Stimulated activated CD4-positive, alpha-beta T cell treated with anti-CD3 and anti-CD28 coated beads, Interleukin-12 subunit alpha, Interleukin-12 subunit beta, amount 100 ng/mL, for 48 hours (primary cell): ENCODE measurements at places on chromosomes 13 and 19.

- no peak for DNase-seq
Measured at GRCh38 chr19:55579766-55580621, 654 bp downstream of the ZNF579 start.

DNA sequence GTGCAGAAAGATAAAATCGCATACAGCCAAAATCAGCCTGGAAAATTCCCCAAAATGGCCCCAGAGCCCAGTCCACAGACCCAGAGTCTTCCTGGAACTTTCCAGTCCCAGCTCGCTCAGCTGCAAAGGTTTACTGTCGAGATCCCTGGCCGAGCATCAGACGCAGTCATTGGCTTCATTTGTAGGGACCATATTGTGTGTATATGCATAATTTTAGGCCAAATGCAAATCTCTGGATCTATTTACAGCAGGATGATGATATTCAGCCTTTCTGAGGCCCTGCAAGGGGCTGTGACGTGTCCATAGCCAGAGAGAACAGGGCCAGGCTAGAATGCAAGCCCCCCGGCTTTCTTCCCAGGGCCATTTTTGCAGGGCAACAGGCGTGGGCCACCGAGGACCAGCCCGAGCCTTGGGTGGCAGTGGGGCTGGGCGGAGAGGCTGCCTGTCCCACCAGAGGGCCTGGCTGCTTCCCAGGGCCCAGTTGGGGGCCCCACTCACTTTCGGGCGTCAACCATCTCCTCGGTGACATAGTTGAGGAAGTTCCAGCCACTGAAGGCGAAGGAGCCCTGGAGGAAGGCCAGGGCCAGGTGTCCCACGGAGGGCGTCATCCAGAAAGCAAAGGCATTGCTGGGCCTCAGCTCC is 13.7 kb downstream of the SLC7A10 start:
- no peak for DNase-seq

GRCh38 chr13:79540504-79540903 is 59.5 kb downstream of the NDFIP2 start:
- DNase-seq: no peak

DNA sequence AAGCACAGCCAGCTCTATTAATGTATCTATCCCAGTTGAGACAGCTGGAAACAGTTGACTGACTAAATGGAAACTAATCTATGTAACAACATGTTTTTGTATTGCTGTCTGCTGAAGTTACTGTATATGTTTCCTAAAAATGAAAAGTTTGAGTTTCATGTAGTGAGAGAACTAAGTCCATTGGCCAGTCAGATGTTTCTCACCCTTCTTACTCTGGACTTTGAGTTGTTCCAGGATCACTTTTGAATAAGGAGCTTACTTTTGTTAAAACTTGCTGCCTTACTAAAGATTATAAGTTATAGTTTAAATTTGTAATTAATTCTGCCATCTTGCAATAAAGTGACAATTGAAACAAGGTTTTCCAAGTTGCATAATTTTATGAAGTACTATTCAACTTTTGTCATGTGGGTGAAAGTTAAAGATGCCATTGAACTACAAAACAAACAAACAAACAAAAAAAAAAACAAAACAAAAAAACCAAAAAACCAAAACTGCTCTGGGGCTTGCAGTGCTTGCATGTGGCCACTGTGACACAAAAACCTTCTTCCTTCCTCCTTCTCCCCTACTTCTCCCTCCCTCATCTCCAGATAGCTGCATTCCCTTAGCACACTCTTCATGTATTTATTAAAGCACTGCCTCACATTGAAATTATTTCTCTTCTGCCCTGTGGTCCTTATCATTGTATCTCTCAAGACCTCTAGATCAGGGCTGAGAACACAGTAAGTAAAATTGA is 15.3 kb downstream of the WDFY2 start:
- no peak for DNase-seq

DNA sequence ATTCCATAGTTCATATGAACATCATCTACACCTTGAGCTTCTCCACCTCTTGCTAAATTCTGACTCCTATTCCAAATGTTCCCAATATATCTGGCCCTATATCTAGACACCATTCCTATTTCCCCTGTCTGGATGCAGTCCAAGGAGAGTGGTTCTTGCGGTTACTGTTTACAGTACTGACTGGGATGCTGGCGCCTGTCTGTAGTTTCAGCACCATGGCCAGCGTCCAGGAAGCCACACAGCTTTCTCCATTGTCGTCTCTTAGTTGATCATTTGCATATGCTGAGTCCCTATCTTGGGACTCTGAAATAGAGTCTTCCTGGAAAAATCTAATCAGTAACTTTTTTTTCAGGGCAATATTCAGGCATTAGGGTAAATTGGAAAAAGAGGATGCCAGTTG is 14.9 kb downstream of the LAIR2 start:
- DNase-seq: peak; percentile 33

DNA sequence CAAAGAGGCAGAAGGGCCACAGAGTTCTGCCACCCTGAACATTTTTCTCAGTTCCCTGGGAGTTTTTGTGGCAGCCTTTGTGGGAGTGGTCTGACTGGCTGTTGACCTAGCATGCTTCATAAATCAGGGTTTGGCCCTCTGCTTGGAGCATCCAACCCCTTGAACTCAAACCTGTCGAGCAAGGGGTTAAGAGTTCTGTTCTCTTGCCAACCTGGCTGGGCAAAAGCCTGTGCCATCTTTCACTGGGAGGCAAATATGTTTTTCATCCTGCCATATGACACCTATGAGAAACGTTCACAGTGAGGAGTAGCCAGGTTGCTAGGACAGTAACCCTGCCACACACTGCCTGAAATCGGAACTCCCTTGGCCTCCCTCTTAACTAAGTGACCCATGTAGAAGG is 7.7 kb upstream of the TEX26 start:
- DNase-seq: no peak

DNA sequence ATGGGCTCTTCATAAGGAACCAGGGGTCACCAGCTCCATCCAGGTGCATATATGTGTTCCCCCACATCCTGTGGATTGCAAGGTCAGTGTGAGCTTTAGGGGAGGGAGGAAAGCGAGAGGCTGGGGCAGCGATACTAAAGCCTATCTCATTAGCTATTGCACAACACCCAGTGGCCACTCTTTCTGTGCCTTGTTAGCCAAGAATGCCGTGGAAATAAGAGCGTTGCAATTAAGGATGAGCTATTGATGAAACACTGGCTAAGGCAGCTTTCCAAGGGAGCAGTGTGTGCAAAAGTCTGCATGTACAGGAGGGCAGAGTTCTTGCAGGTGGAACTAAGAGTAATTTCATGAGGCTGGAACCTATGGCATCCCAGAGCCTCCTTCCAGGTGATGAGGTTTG is 17.6 kb downstream of the TNFSF11 start:
- no peak for DNase-seq

DNA sequence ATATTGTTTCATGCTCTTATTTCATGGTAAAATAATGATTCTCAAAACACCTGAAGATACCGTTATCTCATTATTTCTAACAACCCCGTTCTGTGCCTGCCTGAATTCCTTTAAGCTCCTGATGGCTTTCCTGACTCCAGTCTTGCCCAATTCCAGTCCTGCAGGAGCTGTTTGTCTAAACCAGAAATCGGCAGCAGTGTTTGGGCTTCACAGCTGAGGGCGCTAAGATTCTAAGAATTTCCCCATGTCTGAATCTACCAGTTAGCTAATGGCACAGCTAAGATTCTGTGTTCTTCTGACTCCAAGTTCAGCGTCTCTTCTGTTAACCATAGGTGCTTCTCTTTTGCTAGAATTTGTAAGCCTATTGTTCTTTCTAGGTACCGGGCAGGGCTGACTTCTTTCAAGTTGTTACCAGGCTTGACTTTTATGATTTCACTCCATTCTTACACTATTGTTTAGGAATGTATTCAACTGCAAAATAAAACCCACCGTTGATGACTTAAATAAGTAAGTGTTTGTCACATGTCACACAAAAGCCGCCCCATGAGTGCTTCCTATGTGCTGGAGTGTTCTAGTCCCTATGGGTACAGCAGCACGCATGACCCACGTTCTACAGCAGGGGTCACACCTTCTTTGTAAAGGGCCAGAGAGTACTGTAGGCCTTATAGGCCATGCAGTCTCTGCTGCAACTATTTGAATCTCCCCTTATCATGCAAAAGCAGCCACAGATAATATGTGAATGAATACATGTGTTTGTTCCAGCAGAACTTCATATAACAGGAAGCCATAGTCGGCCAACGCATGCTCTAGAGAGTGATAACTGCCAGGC is 168.3 kb upstream of the RNF113B start:
- DNase-seq: no peak

DNA sequence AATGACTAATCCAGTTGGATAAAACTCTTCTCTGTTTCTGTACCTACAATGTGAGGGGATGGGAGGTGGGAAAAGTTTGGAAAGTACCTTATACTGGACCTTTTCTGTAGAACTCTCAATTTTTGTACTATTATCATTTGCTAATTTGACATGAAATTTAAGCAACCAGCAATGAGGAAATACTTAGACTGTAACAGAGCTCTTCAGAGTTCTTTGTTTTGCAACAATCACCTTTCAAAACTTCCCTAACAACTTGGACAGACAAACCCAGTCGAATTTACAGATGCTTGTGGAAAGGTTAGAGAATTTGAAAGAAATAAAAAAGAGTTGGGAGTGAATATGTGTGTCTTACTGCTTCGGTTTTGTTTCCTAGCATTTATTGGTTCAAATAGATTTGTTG is 16.8 kb downstream of the KBTBD7 start:
- DNase-seq: no peak

GRCh38 chr19:51509823-51510660 is 8.4 kb upstream of the SIGLEC12 start:
- no peak for DNase-seq

DNA sequence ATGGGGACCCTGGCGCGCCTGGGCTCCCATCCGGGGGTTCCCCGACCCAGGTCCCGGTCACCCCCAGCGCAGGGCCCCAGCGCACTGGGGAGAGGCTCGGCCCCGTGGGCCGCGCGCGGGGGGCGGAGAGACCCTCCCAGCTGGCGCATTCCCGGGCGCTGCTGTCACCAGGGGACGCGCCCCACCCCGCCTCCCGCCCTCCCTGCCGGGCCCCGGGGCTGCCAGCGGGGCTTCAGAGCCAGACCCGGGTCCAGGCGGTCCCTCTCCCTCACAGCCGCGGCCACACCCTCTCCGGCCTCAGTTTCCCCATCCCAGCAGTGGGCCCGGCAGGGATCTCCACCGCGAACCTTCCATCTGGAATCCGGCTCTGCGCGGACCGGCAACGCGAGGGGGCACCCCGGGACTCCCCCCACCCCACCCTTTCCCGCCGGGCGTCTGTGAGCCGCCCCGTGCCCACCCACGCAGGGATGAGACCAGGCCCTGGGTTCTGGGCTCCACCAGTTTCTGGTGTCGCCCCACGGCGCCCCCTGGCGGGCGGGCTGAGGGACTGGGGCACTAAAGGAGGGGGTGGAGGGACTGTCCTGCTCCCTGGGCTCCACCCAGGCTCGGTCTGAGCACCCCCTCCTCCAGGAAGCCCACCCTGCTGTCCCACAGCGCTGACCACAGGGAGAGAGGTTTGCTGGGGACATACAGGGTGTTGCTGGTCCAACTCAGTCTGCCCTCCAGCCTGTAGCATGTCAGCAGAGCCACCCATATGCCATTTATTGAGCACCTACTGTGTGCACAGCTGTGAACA is 878 bp upstream of the ADAMTSL5 start:
- DNase-seq: peak; percentile 66

GRCh38 chr13:45828256-45828968 is 23.1 kb downstream of the SIAH3 start:
- DNase-seq: no peak

- DNase-seq: no peak
Measured at GRCh38 chr13:74743992-74744391, 609.8 kb upstream of the KLF12 start.

DNA sequence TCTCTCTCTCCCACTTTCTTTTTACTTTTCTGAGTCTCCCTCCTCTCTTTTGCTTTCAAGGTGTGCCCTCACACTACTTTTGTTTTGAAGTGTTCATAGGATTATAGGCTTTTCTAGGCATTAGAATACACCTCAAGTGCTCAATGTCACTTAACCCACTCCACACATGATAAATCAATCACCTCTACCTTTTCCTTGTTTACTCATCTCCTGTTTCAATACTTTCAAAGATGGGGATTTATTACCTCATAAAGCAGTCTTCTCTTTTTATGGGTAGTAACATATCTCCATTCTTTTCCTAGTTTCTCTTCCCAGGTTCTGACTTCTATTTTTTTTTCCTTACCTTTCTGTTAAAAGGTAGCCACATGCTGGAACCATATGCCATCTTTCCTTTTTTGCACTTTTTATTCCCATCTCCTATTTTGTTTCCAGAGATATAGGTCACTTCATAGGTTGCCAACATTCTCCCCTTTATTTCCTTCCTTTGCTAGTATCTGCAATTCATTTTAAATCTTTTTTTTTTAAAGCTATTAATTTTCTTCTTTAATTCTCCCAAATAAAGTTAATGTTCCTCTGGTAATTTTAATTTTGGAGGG is 137.6 kb upstream of the SLC10A2 start:
- DNase-seq: no peak

- no peak for DNase-seq
Measured at GRCh38 chr13:27927444-27928352, 7.9 kb downstream of the PDX1 start.

GRCh38 chr13:99855526-99856420 is 115.8 kb downstream of the ZIC5 start:
- DNase-seq: no peak

GRCh38 chr13:50829896-50830295 is 13.6 kb downstream of the DLEU7 start:
- no peak for DNase-seq

DNA sequence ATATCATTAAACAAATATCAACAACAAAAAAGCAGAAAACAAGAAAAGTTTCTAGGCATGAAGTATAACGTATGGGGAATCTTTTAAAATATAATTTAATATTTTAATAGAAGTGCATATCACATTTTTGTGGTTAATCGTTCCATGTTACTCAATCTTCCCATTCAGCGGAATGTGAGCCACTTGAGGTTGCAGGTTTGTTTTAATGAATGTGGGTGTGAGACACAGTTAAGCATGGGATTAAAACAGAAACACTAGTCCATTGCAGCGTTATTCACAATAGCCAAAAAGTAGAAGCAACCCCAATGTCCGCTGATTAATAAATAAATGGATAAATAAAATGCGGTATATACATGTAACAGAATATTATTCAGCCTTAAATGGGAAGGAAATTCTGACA is 146.0 kb downstream of the NDFIP2 start:
- no peak for DNase-seq

DNA sequence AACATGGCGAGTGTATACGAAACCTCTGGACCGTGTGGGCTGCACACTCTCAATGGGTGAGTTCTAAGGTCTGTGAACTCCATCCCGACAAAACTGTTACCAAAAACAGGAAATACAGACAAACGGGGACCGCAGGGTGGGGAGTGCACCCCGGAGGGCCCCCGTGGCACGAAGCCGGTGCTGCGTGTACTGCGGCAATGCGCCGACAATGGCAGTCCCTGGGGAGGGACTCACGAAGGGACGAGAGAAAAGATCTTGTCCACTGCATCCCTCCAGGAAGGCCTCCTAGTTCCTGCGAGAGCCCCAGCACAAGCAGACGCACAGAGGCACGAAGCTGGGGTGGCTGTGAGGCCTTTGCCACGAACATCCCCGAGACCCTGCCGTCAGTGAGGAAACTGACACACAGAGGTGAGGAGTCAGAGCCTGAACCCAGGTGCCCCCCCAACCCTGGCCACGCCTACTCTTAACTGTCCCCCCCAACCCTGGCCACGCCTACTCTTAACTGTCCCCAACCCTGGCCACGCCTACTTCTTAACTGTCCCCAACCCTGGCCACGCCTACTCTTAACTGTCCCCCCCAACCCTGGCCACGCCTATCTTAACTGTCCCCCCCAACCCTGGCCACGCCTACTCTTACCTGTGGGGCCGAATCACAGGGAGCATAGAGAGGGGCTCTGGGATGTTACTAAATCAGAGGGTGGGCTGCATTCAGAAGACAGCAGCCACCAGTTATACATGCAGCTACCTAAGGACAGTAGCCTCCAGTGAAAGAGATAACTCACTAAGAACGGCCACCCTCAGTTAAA is 4.2 kb downstream of the MED16 start:
- no peak for DNase-seq
